ENCODE measurements at places on chromosomes 2 and 18. TPM values are rescaled to one million over a fixed set of nuclear protein-coding genes. Genes with fewer than 3 reads are reported as not detected.

The HOXD8 gene
- 0.50 TPM for total RNA-seq

The DUSP11 gene
- total RNA-seq = 9.6 TPM

The TM4SF20 gene
- total RNA-seq = not detected

The NAT8 gene
- not detected for total RNA-seq

The CFAP210 gene
- total RNA-seq = not detected

The SH2D6 gene
- not detected for total RNA-seq
